Activated T-helper 2 cell treated with anti-CD3 and anti-CD28 coated beads, Interferon-gamma antibody, Interleukin-2, Interleukin-4, amounts not matched to agents 10 μg/mL and 5 μg/mL and 100 μg/mL, durations not matched to agents 14 hours and 24 hours and 36 hours (primary cell): ENCODE measurements at places on chromosomes 16 and 17. TPM values are rescaled to one million over a fixed set of nuclear protein-coding genes. Genes with fewer than 3 reads are reported as not detected.

- DNase-seq = no peak
These were observed 13.8 kb upstream of the CDRT15L2 start for GRCh38 chr17:20565711-20566110.

DNA sequence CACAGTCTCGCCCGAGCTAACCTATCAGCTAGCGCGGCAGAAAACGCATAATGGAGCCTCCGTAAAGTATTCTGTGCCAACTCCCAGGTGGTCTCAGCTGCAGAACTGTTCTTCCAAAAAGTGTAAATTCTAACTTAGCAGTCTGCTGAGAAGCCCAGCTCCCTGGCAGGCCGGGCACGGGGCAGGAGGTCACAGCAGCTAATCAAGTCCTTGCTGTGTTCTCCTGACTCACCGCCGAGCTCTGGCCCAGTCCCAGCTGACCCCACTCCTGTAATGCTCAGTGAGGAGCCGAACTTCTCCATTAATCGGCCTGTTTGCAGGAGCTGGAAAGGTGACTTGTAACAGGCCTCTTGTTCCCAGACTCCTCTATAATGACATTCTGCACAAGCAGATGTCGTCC, 193.3 kb downstream of the IRX3 start:
- DNase-seq = no peak

GRCh38 chr16:23128056-23128455, 21.2 kb downstream of the USP31 start:
- no peak for DNase-seq

GRCh38 chr17:48162306-48162934, 54.9 kb downstream of the SNX11 start:
- no peak for DNase-seq

DNA sequence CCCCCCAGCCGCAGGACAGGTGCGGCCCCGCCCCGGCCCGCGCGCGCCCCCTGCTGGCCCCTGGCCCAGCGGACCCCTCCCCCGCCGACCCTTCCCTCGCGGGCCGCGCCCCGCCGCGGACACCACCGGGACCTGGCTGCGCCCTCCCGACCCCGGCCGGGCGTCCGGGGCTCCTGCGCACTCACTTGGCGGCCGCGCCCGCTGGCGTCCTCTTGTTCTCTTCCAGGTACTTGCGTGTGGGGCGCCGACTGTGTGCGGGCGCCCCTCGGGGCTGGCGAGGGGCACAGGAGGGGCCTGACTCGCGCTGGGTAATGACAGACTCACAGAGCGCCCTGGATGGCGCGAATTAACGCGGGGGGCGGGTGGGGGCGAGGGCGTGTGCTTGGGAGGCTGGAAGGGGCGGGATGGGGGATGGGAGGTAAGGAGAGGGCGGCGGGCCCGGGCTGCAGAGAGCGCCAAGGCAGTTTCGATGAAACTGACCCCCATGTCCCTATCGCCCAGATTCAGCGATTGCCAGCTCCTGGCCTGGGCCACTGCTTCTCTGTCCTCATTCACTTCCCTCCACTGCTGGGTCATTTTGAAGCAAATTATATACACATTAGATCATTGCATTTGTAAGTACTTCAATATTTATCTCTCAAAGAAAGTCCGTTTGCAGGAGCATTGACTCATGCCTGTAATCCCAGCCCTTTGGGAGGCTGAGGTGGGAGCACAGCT, 445 bp upstream of the DBNDD1 start:
- no peak for DNase-seq

The KRT23 gene
- total RNA-seq = not detected in 2 replicates

The PRSS22 gene
- not detected in 2 replicates for total RNA-seq

The WNT9B gene
- total RNA-seq = not detected in 2 replicates

The HBM gene
- not detected in 2 replicates for total RNA-seq

The MEFV gene
- total RNA-seq = 0.18 TPM in 1 of 2 replicates, not detected in the other

The SCARF1 gene
- total RNA-seq = 3.3 and 3.4 TPM in 2 replicates
